ENCODE measurements at places on chromosomes 5 and 9.
A peak's percentile ranks its signal among the peaks of the same experiment; 100 is the strongest.

DNA sequence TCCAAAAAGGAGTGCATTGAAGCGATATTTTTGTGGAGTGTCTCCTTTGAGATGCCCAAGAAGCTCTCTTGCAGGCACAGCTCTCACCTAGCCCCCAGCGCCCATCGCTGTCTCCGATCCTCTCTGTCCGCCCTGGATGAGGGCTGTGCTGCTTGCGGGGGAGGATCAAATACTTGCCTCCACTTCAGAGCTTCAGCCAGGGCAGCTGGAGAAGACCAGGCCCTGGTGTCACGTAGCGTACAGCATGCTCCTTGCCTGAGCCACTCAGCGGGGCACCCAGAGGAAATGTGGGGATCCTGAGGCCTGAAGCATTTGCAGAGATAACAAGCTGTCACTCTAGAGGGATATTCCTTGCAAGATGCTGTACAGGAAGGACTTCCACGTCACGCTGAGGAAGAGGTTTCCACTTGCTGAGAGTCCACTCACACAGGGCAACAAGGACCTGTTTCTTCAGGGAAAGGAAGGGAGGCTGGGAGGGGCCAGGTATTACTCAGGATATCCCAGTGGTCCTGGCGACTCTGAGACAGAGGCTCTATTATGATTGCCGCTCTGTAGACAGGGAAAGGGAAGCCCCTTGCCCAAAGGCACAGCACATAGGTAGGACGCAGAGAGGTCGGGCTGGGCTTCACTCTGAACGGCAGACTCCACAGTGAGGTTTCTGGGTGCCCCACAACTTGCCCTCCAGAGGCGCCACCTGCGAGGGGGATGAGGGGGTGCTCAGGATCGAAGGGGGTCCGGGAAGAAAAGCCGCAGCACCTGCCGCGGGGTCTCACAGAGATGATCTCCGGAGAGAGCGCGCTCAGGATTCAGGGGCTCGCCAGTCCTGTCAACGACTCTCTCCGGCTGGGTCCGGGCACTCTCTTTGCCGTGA lies 64.0 kb downstream of the CRB2 start:
- no peak for DNase-seq

DNA sequence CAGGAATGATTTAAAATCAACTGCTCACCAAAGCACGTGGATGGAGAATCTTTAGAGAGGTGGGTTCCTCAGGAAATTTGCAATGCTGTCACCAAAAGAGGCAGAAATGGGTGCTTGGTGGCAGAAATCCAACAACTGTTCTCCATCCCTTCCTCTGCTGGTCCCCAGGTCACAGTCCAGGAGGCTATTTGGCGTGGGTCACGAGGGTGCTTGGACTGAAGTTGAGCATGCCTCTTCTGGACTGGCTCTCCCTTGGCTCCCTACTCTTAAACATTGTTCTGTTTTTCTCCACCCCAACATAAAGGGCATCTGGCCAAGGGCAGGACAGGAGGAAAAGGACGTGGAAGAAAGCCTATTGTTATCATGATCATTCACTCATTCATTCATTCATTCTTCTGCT lies 58.9 kb downstream of the WWC1 start:
- no peak for DNase-seq

GRCh38 chr9:13479096-13479495 lies 199.6 kb upstream of the MPDZ start:
- no peak for DNase-seq

GRCh38 chr9:82934949-82935348 lies 128.0 kb downstream of the RASEF start:
- DNase-seq, result no peak

DNA sequence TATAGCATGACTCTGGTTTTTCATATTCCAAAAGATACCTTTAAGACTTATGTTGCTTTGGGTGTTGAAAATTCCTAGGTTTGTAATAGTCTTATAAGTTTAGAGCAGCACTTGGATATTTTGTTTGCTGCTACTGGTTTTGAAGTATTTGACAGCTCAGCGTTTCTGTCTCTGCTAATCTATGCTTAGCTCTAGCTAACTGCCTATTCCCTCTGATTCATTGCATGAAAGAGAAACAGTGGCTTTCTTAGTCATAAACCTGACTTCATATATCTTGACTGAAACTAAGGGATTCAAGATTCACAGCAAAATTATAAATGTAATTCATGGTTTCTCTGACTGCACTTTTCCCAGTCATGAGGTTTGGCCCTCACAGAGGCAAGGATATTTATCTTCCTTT lies 35.6 kb upstream of the ANXA1 start:
- no peak for DNase-seq

DNA sequence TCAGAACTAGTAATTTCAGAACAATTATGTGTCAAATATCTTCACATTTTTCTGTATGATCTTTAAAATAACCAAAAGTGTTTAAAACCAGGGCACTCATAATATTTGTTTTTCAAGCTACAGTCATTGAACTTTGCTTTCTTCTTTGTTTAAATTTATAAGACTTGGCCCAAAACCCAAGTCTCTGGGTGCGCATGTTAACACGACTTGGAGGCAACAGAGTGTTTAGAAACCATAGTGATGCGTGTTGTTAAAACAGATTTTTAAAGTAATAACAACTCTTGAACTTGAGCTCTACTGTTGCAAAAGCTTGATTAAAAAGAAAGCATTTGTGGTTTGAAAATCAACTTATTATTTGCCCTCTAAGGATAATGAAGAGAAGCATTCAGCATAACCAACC lies 26.0 kb upstream of the GRIN3A start:
- DNase-seq, result no peak

DNA sequence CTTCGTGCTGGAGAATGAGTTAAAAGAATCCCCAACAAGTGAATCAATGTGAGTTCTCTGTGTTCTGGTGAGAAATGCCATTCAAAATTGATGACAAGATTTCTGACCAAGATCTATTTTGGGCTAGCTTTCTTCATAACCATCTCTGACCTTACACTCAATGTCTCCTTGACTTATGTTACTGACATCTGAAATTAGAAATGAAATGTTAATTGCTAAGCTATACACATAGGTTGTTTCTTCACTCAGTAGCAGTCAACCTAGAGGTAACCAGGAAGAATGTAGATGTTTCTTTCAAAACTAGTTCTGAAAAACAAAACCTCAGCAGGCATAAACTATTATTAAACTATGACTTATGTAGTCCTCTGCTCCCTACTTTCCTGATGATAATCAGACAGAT lies 2220.7 kb upstream of the C9orf72 start:
- DNase-seq, result no peak

DNA sequence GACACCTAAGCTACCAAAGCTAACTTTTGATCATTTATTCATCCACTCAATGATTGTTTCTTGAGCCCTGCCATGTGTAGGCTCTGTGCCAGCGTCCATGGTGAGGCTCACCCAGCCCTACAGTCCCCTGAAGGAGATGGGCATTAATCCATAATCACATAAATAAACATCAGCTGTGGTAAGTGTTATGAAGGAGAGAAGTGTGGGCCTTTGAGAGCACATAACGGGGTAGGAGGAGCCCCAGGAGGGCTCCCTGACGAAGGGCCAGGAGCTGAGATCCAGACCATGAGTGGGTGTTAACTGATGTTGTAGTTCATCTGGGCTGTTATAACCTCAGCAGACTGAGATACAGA lies 53.9 kb upstream of the AFAP1L1 start:
- DNase-seq, result no peak

GRCh38 chr5:169256191-169256590 lies 44.7 kb downstream of the SLIT3 start:
- no peak for DNase-seq

- no peak for DNase-seq
Observed at GRCh38 chr9:87554171-87554910, 56.7 kb downstream of the DAPK1 start.

GRCh38 chr5:181170996-181171395 lies 23.6 kb downstream of the OR2V2 start:
- DNase-seq, result no peak

DNA sequence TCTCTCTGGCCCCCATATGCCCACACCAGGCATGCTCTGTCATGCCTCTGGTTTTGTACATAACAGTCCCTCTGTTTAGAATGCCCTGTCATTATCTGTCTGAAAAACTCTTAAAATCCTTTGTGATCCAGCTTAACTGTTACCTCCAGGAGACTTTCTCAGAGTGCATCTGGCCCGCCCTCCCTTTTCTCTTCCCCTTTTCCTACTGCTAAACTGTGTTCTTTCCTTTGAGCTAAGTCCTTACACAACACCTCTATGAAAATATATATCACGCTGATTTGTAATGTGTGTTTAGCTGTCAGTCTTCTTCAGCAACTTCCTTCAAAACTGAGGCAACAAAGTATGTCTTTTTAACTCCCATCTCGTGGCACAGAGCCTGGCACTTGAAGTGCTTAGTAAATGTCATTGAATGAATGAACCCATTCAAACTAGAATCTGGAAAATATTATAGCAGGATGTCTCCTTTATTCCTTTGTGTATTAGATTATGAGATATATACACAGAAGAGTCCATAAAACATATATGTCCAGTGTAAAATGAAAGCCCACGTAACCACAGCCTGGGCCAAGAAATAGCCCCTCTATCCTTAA lies 166.2 kb upstream of the KLF9 start:
- no peak for DNase-seq

- DNase-seq, result no peak
Observed at GRCh38 chr5:168776070-168776469, 196.9 kb upstream of the PANK3 start.

DNA sequence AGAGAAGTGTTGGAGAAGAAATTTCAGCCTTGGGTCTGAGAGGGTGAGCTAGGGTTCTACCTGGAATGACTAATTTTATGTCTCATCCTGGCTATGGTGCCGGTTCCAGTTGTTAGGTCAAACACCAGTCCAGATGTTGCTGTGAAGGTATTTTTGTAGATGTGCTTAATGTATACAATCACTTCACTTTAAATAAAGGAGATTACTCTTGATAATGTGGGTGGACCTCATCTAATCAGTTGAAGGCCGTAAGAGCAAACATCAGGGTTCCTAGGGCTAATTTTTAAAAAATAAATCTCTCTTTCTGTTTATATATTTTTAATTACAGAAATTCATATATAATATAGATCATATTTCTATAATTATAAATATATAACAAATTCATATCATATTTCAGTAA lies 90.5 kb upstream of the GDNF start:
- DNase-seq, result no peak

GRCh38 chr9:16626577-16627130 lies 243.8 kb downstream of the BNC2 start:
- DNase-seq, result peak; percentile 43

DNA sequence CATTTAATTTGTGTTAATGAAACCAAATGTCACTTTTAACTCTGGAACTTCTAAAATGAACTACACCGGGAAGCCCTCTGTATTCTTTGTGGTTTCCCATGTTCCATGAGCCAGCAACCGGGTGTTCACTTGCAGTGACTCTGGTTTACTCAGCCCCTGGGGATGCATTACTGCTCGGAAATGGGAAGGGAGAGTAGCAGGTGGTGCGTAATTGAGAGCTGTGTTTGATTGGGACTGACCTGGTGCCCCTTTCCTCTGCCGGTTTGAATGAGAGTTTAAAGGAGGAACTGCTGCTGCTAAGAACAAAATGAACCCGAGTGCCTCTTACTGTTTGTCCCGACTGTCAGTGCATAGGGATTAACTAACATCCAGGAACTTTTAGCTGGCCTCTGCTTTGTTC lies 100.1 kb upstream of the DHFR start:
- DNase-seq, result peak; percentile 90

GRCh38 chr5:149221326-149221725 lies 50.3 kb upstream of the AFAP1L1 start:
- DNase-seq, result no peak

DNA sequence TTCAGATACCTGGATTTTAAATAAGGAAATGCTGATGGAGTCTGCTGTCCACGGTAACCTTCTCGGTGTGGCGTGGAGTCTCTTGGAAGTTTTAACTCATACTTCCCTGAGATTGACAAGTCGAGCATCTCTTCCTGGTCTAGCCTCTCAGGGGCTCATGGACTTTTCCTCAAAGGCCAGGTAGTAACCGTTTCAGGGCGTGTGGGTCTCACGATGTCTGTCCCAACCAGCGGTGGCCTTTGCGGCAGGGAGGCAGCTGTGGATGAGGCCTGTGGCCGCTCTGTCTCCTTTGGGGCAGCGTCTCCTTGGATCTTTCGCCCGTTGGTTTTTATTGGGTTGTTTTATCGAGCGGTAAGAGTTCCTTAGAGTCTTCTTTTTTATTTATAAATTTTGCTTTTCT lies 32.8 kb downstream of the CEP72 start:
- DNase-seq, result no peak

DNA sequence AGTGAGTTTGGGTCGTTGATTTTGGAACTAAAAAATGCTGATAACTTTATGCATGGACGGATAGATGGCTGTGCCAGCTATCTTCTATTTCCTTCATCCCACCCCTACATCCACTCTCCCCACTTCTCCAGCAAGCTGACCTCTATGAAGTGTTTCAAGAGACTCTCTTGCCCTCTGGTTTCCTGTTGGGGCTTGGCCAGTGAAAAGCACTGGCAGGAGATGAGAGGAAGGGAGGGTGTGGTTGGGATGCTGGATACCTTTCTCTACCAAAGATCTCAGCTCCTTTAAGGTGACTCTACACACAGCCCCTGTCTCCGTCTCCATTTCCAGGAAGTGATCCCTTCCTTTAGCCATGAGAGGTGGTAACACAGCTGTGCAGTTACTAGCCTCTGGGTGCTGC lies 30.0 kb upstream of the JMY start:
- no peak for DNase-seq

DNA sequence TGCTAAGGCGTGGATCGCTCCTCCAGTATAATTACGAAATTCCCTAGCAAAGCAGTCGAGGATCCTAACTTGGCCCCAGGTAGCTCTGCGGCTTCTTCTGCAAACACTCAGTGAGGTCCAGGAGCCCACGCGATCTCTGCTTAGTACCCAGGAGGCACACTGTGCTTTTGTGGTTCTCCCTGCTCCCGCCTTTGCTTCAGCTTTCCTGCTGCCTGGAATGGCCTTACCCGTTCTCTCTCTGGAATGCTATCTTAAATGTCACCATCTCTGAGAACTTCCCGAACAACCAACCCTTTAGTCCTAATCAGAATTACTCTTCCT lies 639 bp downstream of the INVS start:
- peak; percentile 23 for DNase-seq

GRCh38 chr5:40549616-40550015 lies 130.1 kb upstream of the PTGER4 start:
- DNase-seq, result no peak

- no peak for DNase-seq
Observed at GRCh38 chr9:78262655-78263054, 26.8 kb downstream of the CEP78 start.

DNA sequence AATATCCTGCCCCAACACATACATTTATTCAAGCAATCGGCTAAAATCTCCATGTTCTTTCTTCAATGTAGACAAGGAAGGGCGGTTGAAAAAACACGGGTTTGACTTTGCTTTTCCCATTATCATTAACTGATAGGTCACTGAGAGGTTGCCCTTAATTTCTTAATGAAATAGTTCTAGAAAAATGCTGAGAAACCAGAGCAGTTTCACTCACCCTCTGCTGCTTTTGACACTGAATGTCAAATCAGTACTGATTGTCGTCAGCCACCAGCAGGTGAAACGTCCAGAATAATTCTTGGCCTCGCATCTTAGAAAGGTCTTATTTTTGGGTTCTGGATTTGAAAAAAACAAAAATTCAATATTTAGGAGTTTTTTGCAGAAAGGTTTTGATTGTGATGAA lies 8.1 kb downstream of the IL12B start:
- DNase-seq, result no peak

Data from COR-L47 (cell line).